Inflammatory macrophage (primary cell): ENCODE measurements at places on chromosomes 13 and 19.

- DNase-seq: no peak
These were observed 4.4 kb upstream of the REXO1 start for GRCh38 chr19:1852581-1853128.

GRCh38 chr19:55336101-55336500 is 3.6 kb upstream of the KMT5C start:
- no peak for DNase-seq

- DNase-seq: peak; percentile 77
These were observed 12.3 kb upstream of the GNG8 start for GRCh38 chr19:46648060-46648960.

DNA sequence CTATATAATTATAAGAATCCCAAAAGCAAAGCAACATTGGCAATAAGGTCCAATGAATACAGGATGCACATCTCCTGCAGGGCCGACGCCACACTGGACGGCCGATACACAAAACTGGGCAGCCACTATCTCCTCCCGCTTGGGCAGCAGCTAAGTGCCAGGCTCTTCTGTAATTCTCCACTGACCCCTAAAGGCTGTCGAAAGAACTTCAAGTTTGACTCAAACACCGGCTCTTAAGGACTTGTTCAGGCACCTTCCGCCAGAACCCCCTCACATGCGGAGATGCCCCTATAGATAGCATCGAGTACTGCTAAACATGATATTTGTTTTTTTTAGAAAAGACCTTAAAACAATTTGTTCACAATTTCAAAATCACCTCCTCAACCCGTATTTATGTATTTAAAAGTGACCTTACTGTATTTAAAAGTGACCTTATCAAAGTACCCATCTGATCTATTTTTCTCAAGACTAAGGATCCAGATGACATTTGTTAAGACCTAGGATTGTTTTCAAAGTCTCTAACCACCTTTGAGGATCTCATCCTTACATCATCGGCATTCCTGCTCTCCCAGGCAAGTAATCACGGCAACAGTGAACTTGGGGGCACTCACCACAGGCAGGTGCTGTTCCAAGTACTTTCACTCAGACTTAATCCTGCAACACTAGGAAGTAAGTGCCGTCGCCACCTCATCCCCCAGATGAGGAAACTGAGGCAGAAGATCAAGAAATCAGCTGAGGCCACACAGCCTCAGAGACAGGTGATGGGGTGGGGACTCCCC is 77.8 kb downstream of the TUBGCP3 start:
- peak; percentile 16 for DNase-seq

GRCh38 chr19:4591320-4591719 is 31.8 kb upstream of the SEMA6B start:
- no peak for DNase-seq

DNA sequence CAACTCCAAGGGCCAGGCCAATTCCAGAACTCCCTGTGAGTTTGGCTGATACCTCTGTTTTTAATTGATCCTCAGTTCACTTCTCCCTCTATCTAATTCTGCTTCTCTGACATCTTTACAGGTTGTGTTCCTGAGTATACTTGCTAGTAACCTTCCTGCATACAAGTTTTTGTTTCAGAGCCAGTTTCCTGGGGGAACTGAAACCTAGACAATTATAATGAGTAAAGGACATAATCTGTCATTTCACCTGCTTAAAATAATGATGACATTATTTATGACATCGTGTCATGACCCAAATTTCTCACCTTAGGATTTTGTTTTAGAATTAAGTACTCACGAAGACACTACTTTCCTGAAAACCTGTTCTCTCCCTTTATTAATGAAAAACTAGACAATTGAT is 12.5 kb upstream of the MYCBP2 start:
- DNase-seq: no peak

DNA sequence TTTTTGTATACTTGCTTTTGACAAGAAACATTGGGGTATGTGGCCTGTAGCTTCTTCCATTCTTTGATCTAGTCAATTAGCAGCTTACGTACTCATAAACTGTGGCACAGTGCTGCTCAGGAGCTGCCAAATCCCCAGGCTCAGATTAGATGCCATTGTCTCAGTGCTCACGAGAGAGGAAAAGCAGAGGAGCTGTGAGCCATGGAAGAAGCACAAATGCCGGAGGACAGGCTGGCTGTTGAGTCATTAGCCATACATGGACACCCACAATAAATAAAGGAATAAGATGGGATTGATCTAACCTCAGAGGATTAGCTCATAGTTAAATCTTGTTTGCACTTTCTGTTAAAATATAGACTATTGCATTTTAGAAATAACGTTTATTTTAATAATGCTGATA is 121.7 kb downstream of the POSTN start:
- DNase-seq: no peak

GRCh38 chr13:110319397-110319773 is 12.3 kb downstream of the COL4A2 start:
- no peak for DNase-seq

- no peak for DNase-seq
These were observed 1.1 kb downstream of the MIER2 start for GRCh38 chr19:343451-343931.

DNA sequence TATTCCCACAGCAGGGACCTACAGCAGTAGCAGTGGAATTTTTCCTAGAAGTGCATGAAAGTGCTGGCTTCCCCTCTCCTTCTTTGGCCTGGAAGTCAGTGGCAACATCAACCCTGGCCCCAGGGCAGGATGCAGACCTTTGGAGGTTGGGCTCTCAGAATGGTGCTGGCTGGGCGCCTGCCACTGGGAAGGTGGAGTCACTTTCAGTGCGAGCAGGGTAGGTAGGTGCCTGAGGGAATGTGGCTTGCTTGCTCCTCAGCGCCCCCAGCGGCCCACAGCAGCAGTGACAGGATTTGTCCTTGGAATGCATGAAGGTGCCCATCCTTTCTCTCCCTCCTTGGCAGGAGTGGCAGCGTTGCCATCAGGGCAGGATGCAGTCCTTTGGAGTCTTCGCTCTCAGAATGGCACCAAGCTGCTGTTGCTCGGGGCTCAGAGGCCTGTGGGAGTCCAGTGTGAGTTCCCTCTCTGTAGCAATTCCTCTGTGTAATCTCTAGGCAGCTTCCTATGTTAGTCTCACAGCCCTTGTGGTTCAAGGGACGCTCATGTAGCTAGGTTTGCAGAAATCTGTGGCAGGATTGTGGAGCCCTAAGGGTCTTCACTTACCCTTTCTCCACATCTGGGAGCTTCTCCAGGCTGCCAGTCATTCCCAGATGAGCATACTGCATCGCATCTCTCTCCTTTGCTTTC is 354.4 kb upstream of the DACH1 start:
- peak; percentile 8 for DNase-seq

- no peak for DNase-seq
These were observed 69.3 kb downstream of the CHST8 start for GRCh38 chr19:33691030-33691427.

- no peak for DNase-seq
These were observed 55.2 kb upstream of the DACH1 start for GRCh38 chr13:71922194-71922593.

GRCh38 chr13:42099962-42100675 is 51.7 kb downstream of the DGKH start:
- no peak for DNase-seq

DNA sequence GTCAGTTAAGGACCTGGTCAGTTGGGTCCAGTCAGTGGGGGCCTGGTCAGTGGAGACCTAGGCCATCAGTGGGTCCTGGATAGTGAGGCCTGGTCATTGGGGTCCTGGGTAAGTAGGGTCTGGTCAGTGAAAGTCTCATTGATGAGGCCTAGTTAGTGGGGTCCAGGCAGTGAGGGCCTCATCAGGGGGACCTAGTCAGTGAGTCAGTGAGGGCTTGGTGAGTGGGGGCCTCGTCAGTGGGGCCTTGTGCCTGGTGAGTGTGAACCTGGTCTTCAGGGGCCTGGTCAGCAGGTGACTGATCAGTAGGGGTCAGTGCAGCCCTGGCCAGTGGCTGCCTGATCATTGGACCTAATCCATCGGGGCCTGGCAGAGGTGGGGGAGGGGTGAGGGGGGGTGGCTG is 42.6 kb upstream of the TPM4 start:
- DNase-seq: no peak

DNA sequence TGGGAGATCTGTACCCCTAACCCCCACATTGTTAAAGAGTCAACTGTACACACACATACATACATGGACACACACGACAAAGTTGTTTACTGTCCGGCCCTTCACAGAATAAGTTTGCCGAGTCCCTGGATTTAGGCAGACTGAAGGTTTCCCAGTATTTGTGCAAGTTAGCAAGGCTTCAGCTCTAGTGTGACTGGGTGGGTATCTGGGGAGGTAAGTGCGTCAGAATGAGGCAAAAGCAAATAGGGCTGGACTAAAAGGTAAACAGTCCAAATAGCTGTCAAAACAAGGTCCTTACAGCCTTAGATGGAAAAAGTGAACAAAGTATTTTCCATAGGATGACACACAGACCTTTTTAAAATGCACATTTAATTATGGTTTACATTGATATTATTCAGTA is 228.4 kb upstream of the UFM1 start:
- no peak for DNase-seq

DNA sequence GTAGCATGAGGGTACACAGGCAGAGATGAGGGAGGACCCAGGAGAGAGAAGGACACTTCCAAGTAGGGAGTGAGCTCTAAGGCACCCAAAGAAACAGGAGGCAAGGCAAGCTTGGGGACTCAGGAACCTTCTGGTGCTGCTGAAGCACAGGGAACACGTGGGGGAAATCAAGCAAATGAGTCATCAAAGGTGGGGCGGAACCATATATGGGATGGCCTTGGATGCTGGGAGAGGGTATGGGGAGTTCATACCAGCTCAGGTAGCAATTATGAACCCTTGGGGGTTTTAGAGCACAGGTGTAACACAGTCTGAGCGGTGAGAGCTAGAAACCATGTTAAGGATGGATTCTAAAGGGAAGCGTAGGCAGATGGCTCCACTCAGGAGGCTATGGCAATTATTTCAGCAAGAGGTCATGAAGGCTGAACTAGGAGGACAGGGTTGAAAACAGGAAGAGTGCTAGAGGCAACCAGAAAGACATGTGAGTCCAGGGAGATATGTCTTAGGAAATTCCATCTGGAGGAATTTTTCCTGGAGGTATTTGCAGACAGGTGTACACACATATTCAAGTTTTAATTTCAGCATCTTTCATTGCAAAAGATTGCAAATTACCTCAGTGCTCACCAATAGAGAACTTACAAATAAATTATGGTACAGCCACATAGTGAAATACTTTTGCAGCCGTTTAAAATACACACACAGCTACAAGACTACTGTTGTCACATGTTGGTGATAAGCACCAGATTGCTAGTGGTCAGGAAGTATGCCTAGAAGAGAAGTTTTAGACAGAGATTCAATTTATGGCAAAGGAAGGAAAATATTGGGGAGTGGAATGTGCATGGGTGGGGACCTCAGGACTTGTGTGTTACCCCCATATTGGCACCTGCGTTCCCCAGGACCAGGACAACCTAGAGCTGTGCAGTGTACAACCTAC is 77.0 kb downstream of the STARD13 start:
- no peak for DNase-seq

GRCh38 chr13:30809787-30810186 is 74.4 kb downstream of the ALOX5AP start:
- DNase-seq: no peak

- no peak for DNase-seq
These were observed 63.4 kb downstream of the SLAIN1 start for GRCh38 chr13:77760893-77761292.

DNA sequence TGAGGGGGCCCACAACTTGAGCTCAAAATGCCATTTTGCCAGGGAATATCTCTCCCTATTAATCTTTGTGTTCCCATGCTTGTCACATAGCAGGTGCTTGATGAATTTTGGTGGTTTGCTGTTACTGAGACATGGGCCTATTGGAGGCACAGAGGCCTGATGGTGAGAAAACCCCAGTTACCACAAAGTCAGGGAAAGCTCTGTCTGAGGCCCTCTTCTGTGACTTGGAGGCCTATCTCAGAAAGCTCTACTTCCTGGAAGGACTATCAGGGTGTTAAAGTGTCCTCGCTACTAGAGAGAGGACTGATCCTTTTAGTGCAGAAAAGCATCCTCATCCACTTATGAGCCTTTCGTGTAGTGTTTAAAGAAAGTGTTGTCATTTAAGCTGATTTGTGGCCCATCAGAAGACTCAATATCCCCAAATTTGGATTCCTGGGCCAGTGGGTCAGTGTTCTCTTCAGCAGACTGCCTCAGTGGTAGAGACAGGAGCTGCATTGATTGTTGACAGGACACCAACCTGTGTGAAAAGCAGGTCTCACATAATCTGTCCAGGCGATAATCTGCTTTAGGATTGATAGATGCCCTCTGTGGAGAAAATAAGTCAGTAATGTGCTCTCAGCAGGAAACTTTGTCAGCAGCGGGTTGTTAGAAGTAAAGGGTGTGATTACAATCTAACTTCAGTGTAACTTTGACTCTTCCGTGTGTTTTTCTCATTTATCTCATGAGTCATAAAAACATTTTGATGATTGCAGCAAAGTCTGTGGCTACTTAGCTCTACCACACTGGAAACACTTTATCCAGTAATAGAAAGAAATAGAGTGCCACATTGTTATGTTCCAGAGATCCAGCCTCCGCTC is 121.0 kb downstream of the AKAP11 start:
- DNase-seq: no peak

DNA sequence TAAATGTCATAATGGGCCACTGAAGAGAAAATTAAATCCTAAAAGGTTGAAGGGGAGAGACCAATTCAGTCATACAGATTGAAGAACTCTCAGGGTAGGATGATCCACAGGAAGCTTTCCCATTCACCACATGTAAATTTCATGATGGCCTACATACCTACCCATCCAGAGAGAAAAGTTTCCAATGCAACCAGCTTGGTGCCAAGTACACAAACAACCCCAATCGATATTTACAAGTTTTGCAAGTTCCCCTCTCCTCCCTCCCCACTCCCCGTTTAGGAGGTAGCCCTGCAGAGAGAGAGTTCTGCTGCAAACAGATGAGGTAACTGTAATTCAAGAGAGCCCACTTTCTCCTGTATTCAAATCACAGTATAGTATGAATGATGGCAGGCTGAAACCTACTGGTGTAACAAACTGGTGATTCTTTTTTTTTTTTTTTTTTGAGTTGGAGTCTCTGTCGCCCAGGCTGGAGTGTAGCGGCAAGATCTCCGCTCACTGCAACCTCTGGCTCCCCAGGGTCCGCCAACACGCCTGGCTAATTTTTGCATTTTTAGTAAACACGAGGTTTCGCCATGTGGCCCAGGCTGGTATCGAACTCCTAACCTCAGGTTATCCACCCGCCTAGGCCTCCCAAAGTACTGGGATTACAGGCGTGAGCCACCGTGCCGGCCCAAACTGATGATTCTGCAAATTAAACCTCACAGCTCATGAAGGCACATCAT is 14.4 kb downstream of the FOXO1 start:
- DNase-seq: no peak
